ENCODE measurements at places on chromosomes 3 and 15.

DNA sequence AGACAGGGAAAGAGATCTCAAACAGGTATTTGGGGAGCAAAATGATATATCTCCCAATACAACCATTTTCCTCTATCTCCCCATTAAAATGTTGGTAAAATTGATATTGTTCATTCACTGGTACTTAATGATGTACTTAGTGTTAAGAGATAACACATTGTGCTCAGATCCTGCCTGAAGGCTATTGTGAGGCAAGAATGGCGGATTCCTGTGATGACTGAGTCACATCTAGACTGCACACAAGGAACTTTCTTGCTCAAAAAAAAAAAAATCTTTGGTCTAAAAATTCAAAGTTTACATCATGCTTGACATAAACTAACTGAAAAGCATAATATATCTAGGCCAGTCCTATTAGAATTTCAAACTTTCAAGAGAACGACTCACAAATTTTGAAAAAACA, 171.1 kb upstream of the TTC14 start:
- DNase-seq, result no peak

- no peak for DNase-seq
Measured at GRCh38 chr15:95520511-95520910, 810.0 kb upstream of the NR2F2 start.

GRCh38 chr3:46857485-46858341, 5.5 kb downstream of the MYL3 start:
- no peak for DNase-seq

- DNase-seq, result no peak
Measured at GRCh38 chr3:123283657-123284398, 82.1 kb downstream of the SEC22A start.

GRCh38 chr3:23711916-23712494, 93.8 kb upstream of the UBE2E1 start:
- DNase-seq, result no peak

GRCh38 chr3:13563911-13564310, 15.0 kb downstream of the FBLN2 start:
- DNase-seq, result no peak

GRCh38 chr15:90860942-90861675, 7.3 kb upstream of the FURIN start:
- no peak for DNase-seq

DNA sequence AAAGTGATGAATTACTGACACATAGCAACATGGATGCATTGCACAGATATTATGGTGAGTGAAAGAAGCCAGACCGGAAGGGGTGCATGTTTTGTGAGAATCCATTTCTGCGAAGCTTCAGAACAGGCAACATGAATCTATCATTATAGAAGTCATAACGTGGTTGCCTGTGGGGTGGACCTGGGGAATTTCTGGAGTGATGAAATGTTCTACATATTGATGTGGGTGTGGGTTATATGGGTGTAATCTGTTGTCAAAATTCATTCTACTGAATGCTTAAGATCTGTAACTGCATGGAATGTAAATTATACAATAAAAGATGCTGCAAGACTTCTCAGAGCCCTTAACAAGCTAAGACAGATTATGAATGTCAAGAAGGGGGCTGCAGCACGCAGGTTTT, 25.2 kb upstream of the TSPAN3 start:
- no peak for DNase-seq

GRCh38 chr3:151230646-151231045, 27.6 kb upstream of the GPR171 start:
- no peak for DNase-seq

- no peak for DNase-seq
Measured at GRCh38 chr3:71311661-71312046, 271.9 kb downstream of the FOXP1 start.

DNA sequence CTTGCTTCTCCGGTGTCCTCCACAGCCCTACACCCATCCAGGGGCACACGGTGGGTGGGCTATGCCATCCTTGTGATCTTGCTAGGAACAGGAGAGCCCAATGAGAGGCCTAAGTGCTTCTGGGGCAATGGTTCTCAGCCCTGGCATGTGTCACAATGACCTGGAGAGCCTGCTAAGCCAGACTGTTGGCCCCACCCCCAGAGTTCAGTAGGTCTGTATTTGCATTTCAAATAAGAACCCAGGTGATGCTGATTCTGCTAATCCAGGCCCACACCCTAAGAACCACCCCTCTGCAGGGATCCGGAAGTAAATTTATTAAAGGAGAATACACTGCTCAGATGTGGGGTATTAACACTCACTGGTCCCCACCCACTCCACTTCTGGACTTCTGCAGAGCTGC, 57.9 kb downstream of the RORA start:
- no peak for DNase-seq

- no peak for DNase-seq
Measured at GRCh38 chr15:70356919-70357318, 259.2 kb upstream of the TLE3 start.

DNA sequence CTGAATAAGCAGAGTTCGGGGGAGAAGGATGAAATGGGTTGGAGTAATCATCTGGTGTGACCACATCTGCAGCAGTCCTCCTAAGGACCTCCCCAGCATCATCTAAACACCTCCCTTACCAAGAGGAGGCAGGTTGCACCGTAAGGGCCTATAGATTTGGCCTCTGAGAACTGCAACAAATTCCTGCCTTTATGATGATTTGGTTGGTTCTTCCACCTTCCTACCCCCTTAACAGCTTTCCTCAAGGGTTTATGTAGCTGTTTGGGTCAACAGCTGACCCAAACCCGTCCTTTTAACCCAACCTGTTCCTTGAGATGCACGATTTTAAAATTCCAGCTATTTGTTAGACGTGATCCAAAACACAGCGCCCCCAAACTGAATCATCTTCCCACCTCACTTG, 58.2 kb downstream of the AAGAB start:
- DNase-seq, result no peak

DNA sequence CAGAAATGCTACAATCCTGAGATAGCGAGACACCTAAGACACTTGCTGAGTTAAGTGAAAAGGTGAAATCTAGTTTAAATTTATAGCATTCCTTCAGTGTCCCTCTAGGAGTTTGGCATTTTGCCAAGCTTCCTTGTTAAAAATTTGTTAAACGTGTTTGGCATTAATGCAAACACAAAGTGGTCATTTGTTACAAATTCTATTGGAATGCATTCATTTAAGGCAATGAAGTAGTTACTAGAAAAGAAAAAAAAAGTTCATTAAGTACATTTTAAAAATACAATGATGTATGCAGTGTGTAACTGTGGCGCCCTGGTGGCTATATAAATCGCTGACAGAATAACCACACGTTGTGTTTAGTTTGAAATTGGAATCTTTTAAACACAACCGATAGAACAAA, 31.3 kb upstream of the WNT5A start:
- DNase-seq, result no peak

- no peak for DNase-seq
Measured at GRCh38 chr3:158775426-158776410, 26.1 kb upstream of the MFSD1 start.

- DNase-seq, result no peak
Measured at GRCh38 chr3:108661699-108662098, 72.2 kb downstream of the DZIP3 start.

DNA sequence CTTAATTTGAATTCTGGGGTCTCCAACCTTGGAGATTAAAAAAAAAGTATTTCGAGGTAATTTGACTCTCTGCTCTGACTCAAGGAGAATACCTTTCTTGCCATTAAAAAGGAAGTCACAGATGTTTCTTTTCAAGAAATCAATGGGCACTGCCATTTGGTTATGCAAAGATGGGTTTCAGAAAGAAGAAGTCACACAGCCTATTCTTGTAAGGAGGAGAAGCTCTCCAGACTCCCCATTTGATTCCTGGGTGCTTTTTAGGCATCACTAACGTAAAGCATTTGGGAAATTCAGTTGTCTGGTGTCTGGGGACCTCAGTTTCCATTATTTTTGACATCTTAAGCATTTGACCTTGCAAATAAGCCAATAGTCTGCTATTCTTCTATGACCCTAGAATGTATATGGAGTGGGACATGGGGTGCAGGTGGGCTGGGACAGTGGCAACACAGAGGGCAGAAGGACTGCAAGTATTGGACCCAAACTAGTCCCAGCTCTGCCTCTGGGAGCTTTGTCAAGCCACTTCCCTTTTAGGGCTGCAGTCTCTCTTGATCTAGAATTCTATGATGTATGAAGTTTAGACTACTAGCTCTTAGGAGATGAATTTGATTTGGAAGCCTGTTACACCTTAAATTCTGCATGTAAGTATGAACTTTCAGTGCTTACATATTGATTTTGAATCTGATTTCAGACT, 27.8 kb downstream of the IL5RA start:
- no peak for DNase-seq

DNA sequence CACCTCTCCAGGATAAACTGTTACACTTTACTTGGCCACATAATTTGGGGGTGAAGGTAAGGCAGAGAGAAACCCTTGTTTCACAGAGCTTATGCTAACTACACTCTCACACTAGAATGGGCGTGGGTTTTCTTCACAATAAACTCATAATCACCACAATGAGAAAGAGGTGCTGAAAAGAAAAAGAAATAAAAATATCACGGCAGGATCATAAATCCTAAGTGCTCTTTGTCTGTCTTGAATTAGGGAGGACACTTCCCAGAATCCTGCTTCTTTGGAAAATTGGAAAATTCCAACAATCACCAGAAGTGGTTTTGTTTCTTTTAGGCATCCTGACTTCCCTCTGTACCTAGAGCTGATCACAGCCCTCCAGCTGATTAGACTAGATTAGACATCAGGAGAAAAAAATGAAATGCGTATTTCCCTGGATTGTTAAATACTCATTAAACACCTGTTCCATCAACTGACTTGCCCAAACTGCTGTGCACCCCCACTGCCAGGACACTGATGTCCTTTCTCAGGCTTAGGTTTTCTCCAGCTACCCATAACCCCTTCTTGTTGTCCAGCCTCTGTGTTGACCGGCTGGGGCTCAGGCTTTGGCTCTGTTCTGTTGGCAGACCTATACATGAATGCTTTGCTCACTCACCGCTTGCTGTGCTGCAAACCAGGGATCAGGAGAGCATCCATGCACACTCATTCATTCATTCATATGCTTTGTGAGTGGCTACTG, 41.6 kb upstream of the ACKR4 start:
- DNase-seq, result no peak

DNA sequence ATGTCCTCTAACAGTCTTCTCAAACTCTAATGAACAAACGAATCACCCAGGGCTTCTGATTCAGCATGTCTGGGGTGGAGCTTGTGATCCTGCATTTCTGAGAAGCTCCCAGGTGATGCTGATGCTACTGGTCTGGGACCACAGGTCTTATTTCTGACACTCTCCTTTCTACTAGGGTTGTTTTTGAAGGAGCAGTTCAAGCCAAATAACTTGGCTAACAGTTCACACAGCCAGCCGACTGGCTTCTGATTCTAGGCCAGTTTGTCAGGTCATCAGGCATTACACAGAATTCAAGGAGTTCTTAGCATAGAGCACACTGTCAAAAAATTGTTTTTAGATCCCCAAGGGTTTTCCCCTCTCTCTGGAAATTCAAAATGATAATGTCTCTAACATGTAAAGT, 100.7 kb downstream of the TIGIT start:
- DNase-seq, result no peak

DNA sequence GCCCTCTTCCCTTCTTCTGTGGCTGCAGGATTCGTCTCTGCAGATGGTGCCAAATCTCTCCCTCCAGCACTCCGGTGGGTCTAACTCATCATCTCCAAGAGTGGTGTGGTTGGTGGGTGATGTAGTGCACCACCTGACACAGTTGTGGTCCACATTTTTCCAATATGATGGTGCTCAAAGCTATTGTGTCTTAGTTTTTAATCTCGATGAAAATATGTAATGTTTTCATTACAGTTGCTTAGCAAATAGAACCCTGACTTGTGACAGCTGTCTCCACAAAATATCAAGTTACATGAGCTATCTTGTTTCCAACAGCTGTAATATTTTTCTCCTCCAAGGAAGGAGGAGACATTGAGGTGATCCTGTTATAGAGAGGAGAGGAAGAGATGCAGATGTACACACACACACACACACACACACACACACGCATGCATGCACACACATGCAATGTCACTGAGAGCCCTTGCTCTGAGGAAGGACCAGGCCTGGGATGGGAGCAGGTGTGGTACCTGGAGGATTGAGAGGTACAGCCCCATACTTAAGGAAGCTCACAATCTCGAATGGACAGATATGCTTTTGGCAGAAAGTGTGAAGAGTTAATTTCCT, 15.7 kb upstream of the ESYT3 start:
- DNase-seq, result no peak

DNA sequence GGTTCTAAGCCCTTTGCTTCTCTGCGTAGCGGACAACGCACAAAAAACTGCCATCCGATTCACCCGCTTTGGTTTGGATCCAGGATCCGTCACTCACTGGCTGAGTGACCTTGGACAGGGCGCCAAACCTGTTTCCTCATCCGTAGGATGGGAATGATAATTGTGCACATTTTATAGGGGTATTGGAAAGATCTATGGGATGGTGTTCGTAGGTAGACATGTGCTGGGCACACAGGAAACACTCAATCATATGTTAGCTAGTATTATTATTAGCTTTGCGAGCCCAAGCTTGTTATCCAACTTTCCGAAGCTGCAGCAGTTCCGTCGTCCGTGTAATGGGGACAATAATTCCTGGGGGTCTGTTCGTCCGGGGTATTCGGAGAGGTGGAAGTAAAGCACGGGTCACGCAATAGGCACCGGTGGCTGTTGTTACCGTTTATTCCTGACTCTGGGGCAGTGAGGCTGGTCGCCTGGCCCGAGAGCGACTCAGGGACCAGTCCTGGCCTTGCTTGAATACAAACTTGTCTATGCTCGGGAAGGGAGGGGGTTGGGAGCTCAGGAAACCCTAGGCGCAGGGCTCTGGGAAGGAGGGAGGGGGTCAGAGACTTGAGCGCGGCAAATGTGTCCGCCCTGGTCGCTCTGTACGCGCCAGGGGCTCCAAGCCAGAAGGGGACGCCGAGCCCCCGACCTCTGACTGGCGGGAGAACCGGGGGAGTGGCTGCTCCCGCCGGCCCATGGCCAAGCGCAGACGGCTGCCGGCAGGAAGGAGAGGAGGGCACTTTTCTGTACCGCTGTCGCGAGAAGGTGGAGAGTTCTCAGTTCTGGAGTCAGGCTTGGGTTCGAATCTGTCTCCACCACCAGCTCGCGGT, 1.3 kb downstream of the SPSB4 start:
- no peak for DNase-seq

GRCh38 chr3:151439652-151440125, 21.2 kb downstream of the IGSF10 start:
- no peak for DNase-seq

DNA sequence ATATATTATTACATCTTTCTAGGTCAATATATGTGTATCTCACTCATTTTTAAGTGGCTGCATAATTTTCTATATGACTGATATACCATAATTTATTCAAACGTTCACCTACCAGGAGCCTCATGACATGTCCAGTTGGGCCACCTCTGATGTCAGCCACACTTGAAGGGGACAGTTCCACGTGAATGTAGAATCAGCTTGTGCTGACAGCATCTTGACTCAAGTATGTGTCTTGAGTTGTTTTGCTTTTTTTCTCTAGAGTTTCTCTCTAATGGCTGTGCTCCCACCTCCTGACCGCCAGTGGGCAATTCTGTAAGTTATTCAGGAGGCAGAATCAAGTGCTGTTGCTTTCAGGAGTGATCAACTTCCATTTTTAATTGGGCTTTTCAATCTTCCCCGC, 237.9 kb downstream of the NFKBIZ start:
- DNase-seq, result no peak

- no peak for DNase-seq
Measured at GRCh38 chr3:175260145-175260794, 401.1 kb downstream of the NAALADL2 start.
